CD8-positive, alpha-beta T cell (primary cell): ENCODE measurements at places on chromosomes 3 and 15. TPM values are rescaled to one million over a fixed set of nuclear protein-coding genes. Genes with fewer than 3 reads are reported as not detected.

DNA sequence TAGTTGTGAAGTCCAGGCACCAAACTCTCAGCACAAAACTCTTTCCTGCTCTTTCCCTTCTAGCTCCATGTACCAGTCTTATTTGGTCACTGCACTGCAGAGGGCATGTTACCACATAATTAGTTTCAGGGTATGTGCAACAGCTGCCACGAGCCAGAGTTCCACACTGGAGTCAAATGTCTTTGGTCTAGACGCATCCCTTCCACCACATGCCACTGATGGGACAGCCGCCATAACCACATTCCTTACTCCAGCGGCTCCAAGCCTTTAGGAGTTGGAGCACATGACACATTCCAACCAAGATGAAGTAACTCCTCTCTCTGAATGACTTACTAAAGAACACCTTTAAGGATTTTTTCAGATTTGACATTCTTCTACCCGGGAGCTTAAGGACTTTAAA is 153.4 kb downstream of the ERC2 start:
- no peak for DNase-seq

GRCh38 chr3:23840521-23840920 is 34.8 kb downstream of the UBE2E1 start:
- DNase-seq = no peak

DNA sequence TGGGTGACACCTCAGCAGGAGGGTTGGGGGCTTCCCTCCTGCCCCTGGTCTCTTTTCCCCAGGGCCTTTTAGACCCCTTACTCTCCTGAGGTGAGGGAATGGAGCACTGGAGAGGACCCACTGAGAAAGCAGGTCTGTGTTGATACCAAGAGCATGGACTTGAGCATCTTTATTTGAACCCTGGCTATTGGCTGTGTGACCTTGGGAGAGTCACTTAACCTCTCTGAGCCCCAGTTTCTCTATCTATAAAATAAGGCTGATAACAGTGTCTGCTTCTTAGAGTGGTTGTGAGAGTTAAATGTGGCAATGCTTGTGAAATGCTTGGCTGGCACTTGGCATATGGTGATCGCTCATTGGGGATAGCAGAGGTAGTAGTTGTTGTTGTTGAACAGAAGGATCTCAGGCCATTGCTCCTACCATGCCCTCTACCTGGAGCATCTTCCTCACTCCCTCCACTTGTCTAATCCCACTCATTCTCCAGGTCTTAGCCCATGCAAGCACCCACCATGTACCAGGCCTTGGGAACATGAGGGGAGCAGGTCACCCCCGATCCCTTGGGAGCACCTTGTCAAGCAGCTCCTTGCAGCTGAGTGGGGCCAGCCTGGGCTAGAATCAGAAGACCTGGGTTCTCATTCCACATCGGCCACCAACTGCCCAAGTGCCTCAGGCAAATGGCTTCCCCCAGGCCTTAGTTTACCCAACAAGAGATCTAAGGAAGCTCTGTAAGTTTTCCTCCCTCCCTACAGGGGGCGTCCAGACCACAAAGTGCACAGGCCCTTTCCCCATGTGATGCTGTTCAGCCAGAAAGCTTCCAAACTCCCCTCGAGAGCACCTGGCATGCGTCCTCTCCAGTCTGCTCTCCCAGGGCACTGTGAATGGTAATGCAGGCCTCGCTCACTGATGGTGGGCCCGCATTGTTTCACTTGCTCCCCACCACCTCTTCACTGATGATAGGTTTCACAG is 96.7 kb downstream of the LSM3 start:
- DNase-seq = no peak

DNA sequence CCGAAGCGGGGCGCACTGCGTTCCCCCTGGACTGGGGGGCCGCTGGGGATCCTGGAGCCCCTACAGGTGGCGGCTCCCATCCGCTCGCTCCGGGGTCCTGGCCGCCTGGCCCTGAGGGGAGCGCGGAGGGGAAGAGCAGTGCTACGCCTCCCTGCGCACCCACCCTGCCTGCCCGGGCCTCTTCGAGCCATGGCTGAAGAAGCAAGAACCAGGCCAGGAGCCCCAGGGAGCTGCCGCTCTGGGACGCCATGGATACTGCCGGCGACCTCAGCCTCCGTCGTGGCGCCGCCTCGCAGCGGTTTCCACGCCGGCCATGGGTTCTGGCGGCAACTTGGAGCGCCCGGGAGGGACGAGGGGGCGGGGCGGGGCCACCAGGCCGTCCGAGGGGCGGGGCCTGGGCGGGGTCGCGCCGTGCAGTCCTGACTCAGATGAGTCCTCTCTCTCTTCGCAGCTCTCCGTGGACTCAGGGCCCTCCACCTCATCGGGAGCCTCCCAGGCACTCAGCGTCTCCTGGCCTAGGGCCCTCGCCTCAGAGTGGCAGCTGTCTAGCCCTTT is 50.9 kb downstream of the MYL3 start:
- peak; percentile 69 for DNase-seq

ANKRD63 gene
- not detected for total RNA-seq
